ENCODE measurements at places on chromosomes 2 and 18.

DNA sequence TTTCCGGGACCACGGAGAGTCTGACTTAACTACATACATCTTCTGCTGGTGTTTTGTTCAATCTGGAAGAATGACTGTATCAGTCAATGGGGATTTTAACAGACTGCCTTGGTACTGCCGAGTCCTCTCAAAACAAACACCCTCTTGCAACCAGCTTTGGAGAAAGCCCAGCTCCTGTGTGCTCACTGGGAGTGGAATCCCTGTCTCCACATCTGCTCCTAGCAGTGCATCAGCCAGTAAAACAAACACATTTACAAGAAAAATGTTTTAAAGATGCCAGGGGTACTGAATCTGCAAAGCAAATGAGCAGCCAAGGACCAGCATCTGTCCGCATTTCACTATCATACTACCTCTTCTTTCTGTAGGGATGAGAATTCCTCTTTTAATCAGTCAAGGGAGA lies 23.1 kb downstream of the ICOS start:
- DNase-seq: no peak

DNA sequence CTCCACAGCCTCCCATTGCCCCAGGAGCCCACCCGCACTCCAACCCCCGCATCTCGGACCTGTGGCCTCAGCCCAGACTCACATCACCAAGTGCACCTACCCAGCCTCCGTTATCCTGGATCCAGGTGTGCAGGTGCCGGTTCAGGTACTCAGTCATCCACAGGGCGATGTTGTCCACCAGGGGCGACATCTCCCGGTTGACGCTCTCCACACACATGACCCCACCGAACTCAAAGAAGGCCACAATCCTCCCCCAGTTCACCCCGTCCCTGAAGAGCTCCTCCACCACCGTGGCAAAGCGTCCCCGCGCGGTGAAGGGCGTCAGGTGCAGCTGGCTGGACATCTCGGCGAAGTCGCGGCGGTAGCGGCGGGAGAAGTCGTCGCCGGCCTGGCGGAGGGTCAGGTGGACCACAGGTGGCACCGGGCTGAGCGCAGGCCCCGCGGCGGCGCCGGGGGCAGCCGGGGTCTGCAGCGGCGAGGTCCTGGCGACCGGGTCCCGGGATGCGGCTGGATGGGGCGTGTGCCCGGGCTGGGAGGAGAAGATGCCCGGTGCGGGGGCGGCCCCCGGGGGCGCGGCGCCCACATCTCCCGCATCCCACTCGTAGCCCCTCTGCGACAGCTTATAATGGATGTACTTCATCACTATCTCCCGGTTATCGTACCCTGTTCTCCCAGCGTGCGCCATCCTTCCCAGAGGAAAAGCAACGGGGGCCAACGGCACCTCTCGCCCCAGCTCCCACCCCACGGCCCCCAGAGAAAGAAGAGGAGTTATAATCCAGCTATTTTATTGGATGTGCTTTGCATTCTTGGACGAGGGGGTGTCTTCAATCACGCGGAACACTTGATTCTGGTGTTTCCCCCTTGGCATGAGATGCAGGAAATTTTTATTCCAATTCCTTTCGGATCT lies 1.3 kb downstream of the BCL2 start:
- DNase-seq: peak; percentile 81

DNA sequence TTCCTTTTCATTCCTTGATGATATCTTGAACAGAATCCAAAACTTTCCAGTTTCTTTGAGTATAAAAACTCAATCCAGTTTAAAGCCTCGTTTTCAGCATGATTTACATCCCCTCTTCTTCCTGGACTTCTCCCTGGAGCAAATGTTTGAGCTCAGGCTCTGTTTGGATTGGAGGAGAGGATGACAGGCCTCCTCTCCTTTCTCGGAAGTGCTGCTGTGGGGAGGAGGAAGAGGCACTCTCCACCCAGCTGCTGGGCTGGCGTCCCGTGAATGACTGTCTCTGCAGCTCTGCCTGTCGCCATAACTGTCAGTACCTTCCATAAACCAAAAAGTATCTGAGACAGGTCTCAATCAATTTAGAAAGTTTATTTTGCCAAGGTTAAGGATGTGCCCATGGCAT lies 238.2 kb upstream of the AGAP1 start:
- DNase-seq: no peak

DNA sequence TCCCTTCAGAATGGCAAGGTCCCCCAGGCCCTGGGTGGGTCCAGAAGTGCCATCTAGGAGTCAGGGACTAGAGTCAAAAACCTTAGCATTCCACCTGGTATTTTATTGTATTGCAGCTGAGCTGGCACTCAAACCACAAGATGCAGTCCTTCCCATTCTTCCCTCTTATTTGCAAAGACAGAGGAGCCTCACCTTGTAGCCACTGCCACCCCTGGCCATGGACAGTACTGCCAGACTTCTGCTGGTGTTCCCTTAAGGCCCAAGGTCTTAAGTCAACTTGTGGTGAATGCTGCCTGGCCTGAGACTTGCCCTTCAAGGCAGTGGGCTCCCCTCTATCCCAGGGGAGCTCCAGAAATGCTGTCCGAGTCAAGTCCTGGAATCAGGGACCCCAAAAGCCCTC lies 6.9 kb downstream of the UGT1A10 start:
- no peak for DNase-seq

DNA sequence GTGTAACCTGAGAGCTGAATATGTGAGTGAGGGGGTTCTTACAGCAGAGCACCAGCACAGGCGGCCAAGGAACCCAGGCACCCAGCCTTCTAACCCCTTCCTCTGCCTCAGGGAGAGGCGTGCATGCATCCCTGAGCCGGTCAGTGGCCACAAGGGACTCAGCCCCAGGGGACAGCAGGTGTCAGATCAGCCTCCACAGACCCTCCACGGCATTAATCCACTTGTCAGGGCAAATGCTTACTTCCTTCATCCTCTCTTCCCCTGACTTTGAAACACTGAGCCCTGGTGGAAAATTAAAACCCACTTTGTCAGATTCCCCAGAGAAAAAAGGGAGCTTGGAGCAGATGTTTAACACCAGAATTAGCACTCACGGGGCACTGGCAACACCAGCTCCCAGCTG lies 60.5 kb upstream of the SMAD2 start:
- DNase-seq: no peak

DNA sequence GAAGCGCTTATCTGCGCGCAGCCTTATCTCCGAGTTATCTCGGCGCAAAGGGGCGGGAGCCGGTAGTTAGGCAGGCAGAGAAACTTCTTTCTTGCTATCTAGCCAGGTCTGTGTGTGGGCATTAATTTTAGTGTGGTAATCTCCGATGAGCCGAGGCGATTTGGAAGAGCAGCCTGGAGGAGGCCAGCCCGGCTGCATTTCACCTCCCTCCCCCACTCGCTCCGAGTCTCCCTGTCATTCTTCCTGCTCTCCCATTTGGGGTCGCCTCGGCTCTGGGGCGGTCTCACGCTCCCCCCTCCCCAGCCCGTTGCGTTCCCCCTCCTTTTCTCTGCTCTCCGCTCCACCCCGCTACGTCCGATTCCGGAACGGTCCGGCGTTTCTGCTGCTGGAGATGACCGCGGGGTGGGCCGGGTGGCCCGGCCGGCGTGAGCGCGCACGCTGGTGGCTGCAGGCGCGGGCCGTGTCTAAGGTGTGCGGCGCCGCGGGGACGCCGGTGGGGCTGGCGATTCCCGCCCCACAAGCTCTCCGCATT lies 566 bp downstream of the GATA6 start:
- no peak for DNase-seq

DNA sequence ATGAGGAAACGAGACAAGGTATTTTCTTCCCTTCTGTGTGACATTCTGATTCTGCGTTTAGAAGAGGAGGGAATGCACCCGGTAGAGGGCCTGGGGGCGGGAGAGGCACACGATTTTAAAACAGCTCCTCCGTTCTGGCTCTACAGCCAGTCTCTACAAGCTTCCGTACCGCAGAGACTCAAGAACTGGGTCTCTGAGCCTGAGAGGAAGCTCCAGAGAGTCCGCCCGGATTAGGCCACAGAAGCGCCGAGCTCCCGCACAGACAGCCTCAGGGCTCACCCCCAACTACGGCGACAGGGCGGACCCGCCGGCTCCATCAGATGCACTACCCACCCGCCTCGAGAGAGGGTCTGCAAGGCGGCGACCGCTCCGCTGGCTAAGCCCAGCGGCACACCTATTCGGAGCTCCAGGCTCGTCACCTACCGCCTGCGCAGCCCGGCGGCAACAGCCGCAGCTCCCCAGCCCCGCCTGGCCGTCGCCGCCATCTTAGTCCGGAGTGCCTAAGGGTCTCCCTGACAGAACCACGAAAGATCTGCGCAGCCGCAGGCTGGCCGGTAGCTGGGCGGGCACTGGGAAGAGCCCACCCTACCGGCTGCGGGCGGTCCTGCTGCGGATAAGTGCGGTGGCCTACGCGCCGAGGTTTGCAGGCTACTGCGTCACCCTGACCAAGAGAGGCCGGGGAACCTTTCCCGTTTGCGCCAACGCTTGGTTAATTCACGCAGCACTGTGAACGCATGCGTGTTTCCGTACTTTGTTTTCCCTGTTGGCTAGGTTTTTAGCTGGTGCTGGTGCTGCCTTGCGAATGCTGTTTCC lies at the start of gene NFU1:
NFU1 (minus strand) TSS at position 498 of the 813 bp plus-strand sequence; CDS start at position 485, 13 bp downstream.
- peak; percentile 85 for DNase-seq

GRCh38 chr2:137770166-137770565 lies 194.1 kb upstream of the HNMT start:
- no peak for DNase-seq

DNA sequence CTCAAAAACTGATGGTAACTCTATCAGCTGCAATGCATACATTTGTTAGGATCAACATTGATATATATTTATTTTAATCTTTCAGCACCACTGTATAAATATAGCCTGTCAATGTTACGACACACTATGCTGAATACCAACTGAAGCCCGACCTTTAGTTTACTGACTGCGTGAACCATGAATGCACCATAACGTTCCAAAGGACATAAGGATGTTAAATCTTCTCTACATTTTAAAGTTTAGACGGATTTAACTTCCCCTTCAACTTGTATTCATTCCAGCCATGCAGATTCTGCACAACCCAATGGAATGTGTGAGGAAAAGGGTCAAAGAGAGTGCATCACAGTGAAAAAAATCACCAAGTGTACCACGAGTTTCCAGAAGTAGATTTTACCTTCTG lies 489.5 kb downstream of the IRS1 start:
- DNase-seq: no peak

DNA sequence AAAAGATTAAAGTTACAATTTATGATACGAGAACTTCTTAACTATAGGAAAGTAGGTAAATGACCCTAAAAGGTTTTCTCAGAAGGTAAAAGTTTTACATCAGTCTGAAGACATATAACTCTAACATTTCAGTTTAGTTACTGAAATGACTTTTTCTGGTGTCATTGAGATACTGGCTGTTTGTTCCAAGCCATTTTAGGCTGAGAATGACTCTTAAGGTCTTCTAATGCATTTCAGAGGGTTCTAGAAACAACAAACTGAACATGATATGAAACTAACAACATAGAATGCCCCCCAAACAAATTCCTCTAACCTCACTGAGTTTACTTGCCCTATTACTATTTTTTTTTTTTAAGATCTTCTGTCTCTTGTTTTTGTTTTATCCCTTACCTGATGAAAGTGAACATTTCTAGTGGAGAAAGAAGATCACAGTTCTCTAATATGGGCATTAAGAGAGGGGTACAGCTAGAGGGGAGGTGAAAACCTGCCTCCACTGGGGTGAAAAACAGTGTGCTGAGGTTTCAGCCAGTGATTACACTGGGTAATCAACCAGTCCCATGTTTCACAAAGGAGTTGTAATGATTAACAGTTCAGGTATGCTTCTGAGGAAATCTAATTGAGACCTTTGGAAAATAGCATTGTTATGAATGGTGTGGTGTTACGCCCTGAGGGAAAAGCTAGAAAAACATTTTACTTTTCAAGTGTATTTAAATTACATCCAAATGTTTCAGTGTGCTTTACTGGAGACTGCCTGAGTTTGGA lies 11.2 kb downstream of the NABP1 start:
- DNase-seq: no peak

GRCh38 chr2:28490558-28490957 lies 5.3 kb upstream of the PLB1 start:
- no peak for DNase-seq

- DNase-seq: no peak
Measured at GRCh38 chr2:158742536-158742935, 52.6 kb upstream of the DAPL1 start.

DNA sequence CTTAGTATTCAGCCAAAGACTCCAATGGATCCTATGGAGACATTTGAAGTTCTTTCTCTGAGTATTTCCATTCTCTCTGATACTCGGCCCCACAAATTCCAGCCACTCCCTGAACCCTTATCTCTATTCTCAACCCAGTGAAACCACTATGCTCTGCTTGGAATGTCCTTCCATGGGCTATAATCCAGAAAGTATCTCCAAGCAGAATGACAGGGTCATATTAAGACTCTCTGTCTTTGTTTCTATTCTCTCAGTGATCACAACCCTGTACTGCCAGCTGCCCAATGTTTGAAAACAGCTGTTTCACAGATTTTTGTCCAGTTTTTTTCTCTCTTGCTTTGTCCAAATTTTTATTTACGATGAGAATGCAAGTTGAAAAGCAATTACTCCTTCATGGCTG lies 21.9 kb downstream of the CHMP3 start:
- DNase-seq: no peak

DNA sequence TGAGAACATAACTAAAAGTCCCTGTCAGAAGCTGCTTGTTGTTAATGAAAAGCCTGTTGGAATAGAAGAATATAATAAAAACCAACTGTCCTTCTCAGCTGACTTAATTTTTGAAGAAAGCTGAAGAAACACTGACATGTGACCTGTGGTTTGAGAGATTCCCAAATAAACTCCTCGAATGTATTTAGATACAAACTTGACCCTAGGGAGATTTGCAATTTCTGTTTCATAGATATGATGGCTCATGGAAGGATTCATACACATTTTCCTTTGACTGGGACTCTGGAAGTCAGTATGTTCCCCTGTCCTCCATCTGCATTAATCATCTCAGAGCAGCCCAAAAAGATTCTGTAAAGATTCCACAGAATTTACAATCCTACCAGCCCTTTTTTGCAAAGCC lies 195.1 kb downstream of the TMEM247 start:
- no peak for DNase-seq

DNA sequence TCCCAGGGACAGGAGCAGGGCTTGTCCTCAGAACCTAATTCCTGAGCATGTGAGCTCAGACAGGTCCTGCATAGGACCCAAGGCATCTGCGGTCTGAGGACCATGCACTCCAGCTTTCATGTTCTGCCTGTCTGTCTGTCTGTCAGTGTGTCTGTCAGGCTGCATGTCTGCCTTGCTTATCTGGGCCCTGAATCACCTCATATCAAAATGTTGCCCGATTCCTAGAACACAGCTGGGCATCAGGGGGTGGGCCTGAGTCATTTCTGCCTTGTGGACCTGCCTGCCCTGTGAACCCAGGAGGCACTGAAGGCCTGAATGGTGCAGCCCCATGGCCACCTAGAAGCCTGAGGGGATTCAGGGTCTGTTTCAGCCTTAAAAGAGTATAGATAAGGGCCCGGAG lies 22.1 kb downstream of the INHBB start:
- no peak for DNase-seq

- peak; percentile 43 for DNase-seq
Measured at GRCh38 chr2:85887566-85888019, 1.2 kb downstream of the ST3GAL5 start.

GRCh38 chr2:135775420-135775819 lies 33.8 kb downstream of the UBXN4 start:
- no peak for DNase-seq

GRCh38 chr18:1676387-1676786 lies 771.7 kb downstream of the ADCYAP1 start:
- DNase-seq: no peak

GRCh38 chr18:32355896-32356295 lies 114.8 kb downstream of the GAREM1 start:
- no peak for DNase-seq
